ENCODE measurements at places on chromosomes 12 and 14.

- no peak for DNase-seq
These were observed 79.9 kb upstream of the CD163 start for GRCh38 chr12:7583471-7583870.

- DNase-seq: peak; percentile 4
These were observed at the start of gene PPP1R36 for GRCh38 chr14:64549791-64550620. Gene PPP1R36 (plus strand): TSS chr14:64549961. CDS start chr14:64549998, 37 bp downstream.

- DNase-seq: no peak
These were observed 7.5 kb upstream of the SAV1 start for GRCh38 chr14:50675597-50675996.

GRCh38 chr14:100910888-100911664 is 7.6 kb upstream of the RTL1 start:
- no peak for DNase-seq

DNA sequence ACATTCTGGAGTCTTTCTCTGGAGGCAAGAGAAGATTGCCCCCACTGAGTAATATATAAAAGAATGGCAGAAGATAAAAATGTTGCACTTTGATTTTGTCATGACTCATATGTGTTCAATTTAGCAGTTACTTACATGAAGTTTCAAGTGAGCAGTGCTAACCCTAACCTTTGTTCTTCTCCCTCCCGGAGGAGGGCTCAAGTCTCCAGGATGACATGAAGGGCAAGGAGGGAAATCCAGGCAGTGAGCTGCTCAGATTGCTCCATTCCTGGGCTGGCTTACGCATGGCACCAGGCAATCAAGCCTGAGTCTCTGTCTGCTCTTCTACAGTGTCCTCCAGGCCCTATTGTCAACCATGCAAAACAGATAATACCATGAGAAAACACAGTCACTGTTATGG is 322.3 kb downstream of the DUSP6 start:
- DNase-seq: no peak

GRCh38 chr12:131251336-131252101 is 297.8 kb downstream of the ADGRD1 start:
- DNase-seq: no peak

- no peak for DNase-seq
These were observed 182.5 kb upstream of the RASSF8 start for GRCh38 chr12:25775968-25776367.

DNA sequence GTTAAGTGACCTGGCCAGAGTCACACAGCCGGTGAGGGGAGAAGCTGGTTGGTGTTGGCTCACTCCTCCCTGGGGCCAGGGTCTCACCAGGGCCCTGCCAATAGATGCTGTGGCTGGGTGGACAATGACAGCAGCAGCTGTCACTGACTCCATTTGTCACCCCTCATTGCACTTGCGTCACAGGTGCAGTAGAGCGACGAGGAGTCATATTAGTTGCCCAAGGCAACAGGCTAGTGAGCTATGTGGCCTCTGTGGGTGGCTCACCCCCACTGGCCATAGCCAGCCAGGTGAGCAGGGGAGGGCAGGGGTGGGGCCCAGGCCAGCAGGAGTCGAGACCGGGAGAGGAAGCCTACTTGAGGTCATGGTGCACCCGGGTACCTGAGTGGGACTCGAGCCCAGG is 9.7 kb downstream of the SLC25A47 start:
- no peak for DNase-seq

GRCh38 chr12:110234755-110235154 is 46.3 kb upstream of the ATP2A2 start:
- no peak for DNase-seq

GRCh38 chr14:52067873-52068614 is 815 bp downstream of the NID2 start:
- DNase-seq: no peak
